ENCODE measurements at places on chromosomes 16 and 17.
A peak's percentile ranks its signal among the peaks of the same experiment; 100 is the strongest.

GRCh38 chr17:68085771-68086381 lies 50.3 kb downstream of the KPNA2 start:
- no peak for DNase-seq

DNA sequence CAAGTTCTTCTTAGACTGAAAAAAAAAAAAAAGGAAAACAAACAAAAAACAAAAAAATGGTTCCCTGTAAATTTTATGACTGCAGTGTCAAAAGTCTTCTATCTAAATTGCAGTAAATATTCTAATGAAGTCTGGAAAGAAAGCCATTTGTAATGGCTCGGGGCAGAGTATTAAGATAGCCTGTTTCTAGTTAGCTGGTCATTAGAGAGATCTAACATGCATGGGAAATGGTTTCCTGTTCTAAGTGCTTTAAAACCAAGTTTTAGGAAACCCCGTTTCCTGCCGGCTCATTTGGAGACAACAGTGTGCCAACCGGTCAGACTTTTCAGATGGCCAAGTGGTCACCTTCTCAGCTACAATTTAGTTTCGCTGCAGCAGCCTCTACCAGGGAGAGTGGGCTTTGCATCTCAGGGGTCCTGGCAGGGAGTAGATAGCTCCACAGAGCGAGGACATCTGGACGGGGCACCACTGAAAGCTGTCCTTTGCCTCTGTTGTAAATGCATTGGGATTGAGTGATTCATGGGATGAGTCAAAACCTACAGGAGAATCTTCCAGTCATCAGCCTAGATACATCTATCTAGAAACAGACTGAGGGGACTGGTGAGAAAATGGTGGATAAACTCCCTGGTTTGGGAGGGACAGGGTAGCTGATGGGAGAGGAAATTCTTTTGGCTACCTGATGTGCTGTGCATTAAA lies 473.2 kb upstream of the SALL1 start:
- DNase-seq, result no peak

GRCh38 chr17:9254841-9255240 lies 233.5 kb downstream of the NTN1 start:
- DNase-seq, result no peak

DNA sequence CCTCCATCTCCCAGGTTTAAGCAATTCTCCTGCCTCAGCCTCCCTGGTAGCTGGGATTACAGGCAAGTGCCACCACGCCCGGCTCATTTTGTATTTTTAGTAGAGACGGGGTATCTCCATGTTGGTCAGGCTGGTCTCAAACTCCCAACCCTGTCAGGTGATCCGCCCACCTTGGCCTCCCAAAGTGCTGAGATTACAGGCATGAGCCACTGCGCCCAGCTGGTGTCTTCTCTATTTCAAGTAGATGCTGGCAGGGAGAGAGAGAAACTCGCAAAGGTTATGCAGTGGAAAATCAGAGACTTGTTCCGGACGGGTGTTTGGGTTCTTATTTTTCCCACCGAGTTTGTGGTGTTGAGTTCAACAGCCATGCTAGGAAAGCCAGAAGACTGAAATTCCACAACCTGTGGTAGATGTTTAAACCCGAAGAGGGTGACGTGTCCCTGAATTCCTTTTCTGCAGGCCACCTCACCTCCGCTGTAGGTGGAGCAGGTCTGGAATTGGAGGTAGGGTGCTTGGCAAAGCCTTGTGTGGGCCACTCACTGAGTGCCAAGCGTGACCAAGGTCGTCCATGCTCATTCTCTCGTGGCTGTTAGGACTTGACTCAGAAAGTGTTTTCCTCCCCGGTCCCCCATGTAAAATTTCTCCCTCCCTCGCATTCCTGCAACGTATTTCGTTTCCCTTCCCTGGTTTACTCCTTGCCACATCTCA lies 7.3 kb upstream of the ZDHHC7 start:
- DNase-seq, result no peak

DNA sequence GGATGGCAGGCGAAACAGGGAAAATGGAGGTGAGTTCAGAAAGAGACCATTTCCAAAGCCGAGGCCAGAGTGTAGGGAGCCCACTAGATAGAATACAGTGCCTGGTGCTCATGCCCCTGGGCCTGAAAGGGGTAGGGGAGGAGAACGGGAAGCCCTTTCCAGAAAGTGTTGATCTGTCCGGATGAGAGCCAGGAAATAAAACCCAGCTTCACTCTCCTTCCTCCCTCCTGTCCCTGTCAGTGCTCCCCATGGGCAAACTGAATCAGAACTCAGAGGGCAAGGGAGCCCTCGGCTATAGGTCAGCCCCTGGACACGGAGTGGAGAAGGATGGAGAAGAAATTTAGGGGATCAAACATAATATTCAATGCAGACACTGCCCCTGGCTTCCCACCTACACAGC lies 57.7 kb upstream of the RPL38 start:
- DNase-seq, result no peak

- DNase-seq, result no peak
Measured at GRCh38 chr16:50183316-50183715, 30.2 kb downstream of the TENT4B start.

- DNase-seq, result no peak
Measured at GRCh38 chr16:71754652-71755051, 30.2 kb upstream of the PHLPP2 start.

- DNase-seq, result no peak
Measured at GRCh38 chr17:65794572-65794971, 233.1 kb upstream of the AXIN2 start.

DNA sequence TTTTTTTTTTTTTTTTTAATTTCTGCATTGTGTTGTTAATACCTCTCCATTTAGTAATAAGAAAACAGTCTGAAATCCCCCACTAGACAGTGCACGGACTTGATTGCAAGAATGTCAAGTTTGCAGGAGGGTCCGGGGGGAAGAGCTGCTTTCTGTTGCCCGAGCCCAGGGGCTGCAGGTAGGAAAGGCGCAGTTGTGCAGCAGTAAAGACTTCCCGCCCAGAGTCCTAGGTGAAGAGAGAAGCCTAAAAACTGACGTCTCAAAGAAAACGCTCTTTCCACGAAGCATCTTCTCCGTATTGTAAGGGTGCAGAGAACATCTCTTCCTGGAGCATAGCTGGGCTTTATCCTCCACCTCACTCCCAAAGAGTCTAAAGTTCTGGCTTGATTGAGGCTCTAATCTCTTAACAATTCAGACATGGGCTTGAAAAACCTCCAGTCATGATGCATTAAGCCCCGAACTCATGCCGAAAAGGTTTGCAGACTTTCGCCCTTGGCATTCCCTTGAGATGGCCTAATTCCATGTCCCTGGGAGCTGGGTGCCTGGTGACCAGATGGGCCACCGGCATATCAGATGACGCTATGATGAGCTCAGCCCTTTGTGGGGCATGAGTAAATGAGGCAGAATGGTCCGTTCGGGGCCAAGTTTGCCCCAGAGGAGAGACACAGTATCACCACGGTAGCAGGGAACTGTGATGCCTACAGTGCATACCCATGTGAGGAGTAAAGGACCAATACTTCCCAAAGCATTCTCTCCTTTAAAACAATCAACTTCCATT lies 436.2 kb upstream of the ZFHX3 start:
- DNase-seq, result no peak

- peak; percentile 57 for DNase-seq
Measured at GRCh38 chr17:21214015-21214776, at the start of gene TMEM11. TMEM11 (minus strand) TSS chr17:21214161; CDS start chr17:21214152, 9 bp downstream.

DNA sequence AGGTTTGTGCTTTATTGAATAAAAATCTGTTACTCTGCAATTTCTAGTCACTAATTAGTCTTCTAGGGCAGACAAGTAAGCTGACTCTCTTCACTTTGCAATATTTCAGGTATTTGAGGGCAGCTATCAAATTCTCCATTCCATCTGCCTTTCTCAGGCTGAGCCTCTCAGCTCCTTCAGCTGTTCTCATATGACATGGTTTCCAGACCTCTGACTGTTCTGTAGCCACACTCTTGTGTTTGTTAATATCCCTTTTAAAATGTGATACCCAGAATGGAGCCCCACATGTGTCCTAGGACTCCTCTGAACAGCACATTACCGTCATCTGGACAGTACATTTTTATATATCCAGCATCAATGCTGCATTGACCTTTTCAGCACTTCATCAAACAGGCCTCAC lies 46.1 kb upstream of the MTMR4 start:
- DNase-seq, result no peak

- DNase-seq, result no peak
Measured at GRCh38 chr16:53064081-53064578, 9.3 kb downstream of the CHD9 start.

DNA sequence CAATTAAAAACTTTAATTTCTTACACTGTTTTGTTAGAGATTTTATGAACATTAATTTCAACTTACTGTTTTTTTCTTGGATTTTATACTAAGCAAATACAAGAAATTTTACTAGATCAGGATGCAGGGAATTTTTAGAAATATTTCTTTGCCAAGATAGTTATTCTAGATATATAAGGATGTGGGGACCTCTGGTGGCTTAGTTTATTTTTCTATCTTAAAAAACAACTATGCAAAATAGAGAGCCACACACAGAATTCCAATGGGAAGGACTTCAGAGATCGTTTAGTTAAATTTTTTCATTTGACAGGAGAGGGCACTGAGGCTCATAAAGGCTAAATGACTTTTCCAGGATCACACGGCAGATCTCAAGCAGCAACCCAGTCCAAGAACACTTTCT lies 23.0 kb upstream of the CAPNS2 start:
- peak; percentile 4 for DNase-seq
